ENCODE measurements at places on chromosomes 1 and 21.

DNA sequence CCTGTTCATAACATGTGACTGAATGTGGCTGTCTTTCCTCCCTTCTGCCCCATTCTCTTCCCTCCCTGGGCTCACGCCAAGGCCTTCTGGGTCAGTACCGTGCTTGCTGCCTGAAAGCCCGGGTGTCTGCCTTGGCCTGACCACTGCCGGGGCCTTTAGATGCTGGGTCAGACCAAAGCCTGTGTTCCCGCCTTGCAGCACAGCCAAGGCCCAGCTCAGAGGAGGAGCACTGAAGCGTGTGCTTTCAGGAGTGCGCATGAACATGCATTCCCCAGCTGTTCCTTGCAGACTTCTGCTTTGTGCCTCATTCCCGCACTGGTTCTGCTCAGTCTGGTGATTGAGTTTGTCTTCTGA lies 27.0 kb upstream of the SARS1 start:
- DNase-seq: no peak

DNA sequence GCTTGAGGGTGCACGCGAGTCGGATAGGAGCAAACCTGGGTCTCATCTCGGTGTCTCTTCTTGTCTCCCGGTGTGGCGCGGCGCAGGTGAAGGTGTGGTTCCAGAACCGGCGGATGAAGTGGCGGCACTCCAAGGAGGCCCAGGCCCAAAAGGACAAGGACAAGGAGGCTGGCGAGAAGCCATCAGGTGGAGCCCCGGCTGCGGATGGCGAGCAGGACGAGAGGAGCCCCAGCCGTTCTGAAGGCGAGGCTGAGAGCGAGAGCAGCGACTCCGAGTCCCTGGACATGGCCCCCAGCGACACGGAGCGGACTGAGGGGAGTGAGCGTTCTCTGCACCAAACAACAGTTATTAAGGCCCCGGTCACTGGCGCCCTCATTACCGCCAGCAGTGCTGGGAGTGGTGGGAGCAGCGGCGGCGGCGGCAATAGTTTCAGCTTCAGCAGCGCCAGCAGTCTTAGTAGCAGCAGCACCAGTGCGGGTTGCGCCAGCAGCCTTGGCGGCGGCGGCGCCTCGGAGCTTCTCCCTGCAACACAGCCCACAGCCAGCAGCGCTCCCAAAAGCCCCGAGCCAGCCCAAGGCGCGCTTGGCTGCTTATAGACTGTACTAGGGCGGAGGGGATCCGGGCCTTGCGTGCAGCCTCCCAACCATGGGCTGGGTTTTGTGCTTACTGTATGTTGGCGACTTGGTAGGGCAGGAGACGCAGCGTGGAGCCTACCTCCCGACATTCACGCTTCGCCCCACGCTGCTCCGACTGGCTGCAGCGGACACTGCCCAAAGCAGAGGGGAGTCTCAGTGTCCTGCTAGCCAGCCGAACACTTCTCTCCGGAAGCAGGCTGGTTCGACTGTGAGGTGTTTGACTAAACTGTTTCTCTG lies 5.1 kb downstream of the HLX start:
- DNase-seq: no peak

GRCh38 chr1:178575611-178576361 lies 62.9 kb downstream of the TEX35 start:
- DNase-seq: no peak

DNA sequence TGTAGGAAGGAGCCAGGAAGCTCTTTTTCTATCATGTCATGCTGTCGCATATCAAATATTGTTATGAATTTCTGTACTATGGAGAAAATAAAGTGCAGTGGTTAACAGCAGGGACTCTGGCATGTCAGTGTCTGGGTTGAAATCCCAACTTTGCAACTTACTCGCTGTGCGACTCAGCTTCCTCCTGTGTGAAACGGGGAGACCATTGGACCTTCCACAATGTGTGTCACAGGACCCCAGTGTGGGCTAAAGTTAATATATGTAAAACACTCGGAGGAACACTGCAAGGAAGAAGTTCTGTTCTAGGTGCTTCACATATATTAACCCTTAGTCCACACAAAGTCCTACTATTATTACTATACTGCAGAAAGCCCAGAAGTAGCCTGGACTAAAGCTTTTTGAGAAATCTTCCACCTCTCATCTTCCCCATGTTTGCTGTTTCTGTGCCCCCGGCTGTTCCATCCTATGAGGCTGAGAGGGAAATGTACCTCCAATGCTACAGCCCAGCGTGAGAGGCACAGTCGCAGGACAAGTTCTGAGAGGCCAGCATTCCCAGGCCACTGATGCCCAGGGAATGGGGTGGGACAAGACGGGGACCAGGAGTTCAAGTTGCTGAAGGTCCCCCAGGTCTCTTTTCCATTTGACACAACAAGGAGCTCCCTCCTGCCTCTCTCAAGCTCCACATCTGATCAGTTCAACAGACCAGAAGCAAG lies 1.9 kb downstream of the CHIT1 start:
- DNase-seq: no peak

- no peak for DNase-seq
These were observed 157.1 kb upstream of the HMGB4 start for GRCh38 chr1:33706634-33707255.

DNA sequence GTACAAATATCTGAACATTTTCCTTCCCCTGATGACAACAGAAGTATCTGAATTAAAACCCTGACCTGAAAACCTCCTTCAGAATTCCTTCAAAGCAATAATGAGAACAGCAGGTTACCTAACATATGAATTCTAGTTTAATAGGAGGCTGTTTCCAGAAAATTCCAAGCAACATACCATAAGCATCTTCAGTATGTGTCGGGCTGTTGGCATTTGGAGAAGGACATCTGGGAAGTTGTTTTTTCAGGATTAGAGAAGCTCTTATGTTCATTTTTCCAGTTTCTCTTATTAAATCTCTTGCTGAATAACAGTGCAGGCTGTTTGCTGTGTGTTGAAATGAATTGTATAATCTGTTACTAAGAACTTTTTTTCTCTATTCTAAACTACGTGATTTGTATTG lies 101.5 kb downstream of the PLA2G4A start:
- DNase-seq: no peak

DNA sequence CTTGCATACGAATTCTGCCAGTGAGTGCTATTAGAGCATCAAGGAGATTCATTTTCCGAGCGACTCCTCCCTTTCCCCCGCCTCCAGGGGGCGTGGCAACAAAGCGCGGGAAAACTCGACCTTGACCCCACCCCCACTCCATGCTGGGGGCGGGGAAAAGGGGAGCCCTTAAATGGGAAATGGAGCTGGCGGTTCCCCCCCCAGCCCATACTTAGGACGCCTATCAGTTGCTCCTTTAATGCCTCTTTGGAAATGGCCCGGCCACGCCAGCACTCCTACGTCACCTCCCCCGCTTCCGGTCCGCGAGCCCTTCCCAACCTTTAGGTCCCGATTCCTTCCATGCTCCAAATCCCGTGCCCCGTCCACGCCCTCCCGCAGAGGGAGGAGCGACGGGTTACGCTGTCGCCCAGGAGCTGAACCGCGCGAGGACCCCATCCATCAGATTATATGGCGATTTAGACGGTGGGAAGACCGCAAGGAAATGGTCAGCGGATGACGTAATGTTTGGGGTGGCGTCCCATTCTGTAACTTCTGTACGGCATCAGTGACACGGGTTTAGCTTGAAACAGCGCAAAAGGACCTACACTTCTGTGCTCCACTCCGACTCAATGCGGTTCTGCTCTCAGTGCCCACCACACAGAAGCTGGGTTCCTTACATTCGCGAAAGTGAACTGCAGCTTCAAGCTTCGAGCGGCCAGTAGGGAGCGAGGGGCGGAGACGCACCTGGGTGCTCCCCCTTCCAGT lies 702 bp upstream of the ZNF687 start:
- peak; percentile 98 for DNase-seq

DNA sequence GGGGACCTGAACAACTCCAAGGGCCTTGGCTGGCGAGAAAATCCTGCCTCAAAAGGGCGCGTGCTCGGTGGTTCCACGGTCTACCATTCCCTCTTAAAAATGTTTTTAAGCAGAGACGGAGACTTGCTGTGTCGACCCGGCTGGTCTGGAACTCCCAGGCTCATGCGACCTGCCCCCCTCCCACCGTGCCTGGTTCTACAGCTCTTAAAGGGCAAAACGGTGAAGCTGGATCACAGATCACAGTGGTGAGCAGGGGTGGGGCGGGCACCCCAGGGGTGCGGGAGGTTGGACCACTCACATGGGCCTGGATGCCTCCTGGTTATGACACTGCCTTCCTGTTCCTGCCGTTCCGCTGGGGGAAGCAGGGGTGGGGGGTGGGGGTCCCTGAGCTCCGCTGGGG lies 4.2 kb upstream of the C1orf159 start:
- no peak for DNase-seq

- no peak for DNase-seq
These were observed 17.7 kb downstream of the IVL start for GRCh38 chr1:152926091-152926490.

DNA sequence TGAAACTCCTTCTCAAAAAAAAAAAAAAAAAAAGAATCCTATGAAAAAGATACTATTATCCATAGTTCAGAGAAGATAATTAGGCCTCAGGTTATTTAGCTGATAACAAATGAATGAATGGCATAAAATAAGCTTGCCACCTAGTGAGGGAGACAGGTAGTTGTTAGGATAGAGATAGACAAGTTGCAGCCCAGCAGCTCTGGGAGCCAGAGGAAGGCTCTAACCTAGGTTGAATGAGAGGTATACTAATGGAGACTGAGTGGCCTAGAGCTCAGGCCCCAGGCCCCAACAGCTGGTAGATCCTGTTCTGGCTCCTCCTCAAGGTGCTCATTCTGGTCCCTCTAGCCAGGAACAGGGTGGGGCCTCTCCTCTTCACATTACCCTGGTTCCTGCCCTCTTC lies 20.6 kb upstream of the RSPO1 start:
- DNase-seq: no peak

DNA sequence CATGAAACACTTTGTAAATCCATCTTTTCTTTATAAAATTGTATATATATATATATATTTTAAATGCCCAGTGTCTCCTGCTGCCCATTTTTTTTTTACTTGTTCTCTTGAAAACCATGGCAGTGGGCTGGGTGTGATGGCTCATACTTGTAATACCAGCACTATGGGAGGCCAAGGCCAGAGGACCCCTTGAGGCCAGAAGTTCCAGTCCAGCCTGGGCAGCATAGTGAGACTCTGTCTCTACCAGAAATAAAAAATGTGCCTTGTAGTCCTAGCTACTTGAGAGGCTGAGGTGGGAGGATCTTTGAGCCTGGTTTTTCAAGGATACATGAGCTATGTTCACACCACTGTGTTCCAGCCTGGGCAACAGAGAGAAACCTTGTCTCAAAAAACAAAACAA lies 62.2 kb downstream of the HS2ST1 start:
- no peak for DNase-seq

- DNase-seq: peak; percentile 19
These were observed 663 bp upstream of the GBP6 start for GRCh38 chr1:89363196-89363595.

GRCh38 chr21:37557261-37557950 lies 190.8 kb downstream of the DYRK1A start:
- DNase-seq: no peak

DNA sequence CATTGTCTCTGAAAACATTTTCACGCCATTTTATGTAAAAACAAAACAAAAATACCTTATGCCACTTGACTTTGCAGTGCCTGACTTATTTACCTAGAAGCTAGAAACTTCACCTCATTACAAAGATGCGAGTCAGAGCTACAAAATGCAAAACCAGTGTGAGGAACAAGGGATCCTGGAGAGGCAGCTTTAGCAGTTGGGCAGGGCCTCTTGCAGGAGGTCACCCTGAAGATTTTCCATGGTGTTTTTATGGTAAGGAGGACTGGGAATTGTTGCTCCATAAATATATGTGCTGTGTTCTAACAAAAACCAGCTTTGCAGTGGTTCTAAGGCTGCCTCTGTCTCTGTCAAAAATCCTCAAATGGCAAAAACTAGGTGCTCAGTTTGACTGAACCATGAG lies 36.4 kb upstream of the TARBP1 start:
- no peak for DNase-seq

DNA sequence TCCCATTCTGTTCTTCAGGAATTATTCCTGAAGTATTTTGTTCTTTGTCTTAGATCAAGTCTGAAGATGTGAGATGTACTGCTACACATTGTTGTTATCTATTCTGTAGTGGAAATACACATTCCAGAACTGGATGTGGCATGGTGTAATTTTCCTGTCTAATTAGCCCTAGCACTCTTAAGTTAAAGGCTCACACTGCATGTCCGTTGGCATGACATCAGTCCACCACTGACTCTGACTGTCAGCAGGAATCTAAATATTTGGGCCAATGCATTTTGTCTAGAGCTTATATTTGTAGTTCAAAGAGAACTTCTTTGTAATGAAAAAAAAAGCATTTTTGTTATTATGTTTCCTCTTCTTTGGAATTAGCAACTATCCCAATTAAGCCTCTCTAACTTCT lies 201.0 kb downstream of the S1PR1 start:
- no peak for DNase-seq

- DNase-seq: no peak
These were observed 247.3 kb downstream of the FOXD2 start for GRCh38 chr1:47684964-47685762.

DNA sequence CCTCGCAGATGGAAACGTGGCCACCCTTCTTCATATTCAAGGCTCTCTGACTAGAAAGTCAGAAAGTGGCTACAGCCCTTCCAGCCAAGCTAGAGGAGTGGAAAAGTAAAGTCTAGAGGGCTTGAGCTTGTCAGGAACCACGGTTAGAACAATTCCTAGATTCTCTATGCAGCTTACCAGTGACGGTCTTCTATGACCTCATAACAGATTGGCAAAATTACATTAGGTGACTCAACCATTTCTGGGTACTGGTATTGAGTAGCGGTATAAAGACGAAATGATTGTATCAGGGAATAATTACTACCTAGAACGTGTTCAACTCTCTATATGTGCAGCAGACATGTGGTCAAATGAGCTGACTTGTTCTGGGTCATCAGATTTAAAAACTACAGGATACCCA lies 155.0 kb upstream of the RUNX1 start:
- DNase-seq: no peak

DNA sequence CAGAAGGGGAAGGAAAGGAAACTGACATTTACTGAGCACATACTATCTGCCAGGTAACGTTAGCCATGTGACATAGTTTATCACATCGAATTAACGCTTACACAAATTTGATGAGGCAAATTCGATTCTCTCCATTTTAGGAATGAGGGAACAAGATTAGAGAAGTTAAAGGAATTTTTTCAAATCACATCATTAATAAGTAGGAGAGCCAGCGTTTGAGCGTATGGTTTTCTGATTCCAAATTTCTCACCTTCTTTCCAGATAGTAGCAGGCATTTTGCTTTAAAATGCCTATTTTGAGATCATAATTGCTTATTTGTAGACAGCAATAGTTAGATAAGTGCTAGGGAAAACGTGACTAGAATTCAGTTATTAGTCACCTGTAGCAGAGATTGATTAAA lies 19.3 kb downstream of the FMO3 start:
- DNase-seq: no peak

DNA sequence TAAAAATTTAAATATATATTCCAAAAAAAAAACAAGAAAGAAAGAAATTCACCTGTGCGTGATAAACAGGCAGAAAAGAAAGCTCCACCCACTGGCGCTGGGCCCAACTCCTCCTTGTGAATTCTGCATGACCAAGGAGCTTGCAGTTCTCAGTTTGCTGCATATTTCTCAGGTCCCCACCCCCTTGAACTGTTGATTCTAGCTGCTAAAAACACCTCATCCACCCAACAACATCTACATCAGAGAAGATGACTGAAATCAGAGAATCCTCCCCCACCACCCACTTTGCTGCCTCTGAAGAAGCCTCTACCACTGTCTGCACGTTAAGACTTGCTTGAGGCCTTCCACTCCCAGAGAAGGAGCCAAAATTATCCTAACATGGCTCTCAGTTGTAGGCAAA lies 104.8 kb downstream of the RGS2 start:
- no peak for DNase-seq

GRCh38 chr1:212162635-212163034 lies 122.6 kb upstream of the PPP2R5A start:
- peak; percentile 20 for DNase-seq

GRCh38 chr1:103509250-103509649 lies 16.2 kb upstream of the RNPC3 start:
- no peak for DNase-seq
